ENCODE measurements at places on chromosomes 12 and 14. TPM values are rescaled to one million over a fixed set of nuclear protein-coding genes. Genes with fewer than 3 reads are reported as not detected.

Gene SERPINA3
- polyA plus RNA-seq, result 120 TPM

- no peak for DNase-seq
Observed at GRCh38 chr12:99027461-99027860, 382.4 kb downstream of the APAF1 start.

GRCh38 chr14:34257505-34257904 is 204.5 kb downstream of the SPTSSA start:
- DNase-seq, result no peak

- no peak for DNase-seq
Observed at GRCh38 chr12:5808981-5809380, 136.1 kb downstream of the ANO2 start.

DNA sequence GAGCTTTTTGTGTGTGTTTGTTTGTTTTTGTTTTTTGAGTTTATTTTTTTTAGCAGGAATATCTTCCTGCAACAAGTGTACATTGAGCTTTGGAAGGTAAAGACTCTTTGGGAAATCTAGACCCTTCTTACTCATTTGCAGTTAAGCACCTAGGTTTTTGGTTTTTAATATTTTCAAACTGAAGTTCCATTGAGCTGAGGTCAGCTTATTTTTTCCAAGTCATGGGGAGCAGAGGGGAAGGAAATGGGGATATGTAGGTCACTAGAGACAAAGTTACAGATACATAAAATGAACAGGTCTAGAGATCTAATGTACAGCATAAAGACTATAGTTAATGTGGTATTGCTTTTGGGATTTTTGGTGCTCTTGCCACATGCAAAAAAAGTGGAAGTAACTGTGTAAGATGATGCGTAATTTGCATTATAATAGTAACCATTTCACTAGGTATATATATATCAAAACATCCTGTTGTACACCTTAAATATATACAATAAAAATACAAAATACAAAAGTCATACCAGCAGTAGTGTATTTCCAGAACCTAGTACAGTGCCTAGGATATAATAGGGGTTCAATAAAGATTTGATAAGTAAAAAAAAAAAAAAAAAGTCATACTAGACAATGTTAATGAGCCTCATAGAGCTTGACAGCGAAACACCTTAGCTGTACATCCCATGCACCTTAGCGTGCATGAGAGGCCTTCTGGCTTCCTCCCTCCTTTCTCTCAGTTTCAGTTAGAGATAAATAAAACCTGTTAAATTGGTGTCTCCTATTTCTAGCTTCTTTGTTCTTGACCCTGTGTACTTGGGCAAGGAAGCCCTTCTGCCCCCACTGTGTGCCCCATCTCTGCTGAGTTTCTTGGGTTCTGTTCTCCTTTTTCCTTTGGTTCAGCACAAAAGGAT is 22.7 kb downstream of the CGRRF1 start:
- DNase-seq, result no peak

GRCh38 chr12:95259368-95259767 is 41.8 kb downstream of the VEZT start:
- no peak for DNase-seq

- DNase-seq, result no peak
Observed at GRCh38 chr12:14273913-14274311, 91.6 kb upstream of the ATF7IP start.

DNA sequence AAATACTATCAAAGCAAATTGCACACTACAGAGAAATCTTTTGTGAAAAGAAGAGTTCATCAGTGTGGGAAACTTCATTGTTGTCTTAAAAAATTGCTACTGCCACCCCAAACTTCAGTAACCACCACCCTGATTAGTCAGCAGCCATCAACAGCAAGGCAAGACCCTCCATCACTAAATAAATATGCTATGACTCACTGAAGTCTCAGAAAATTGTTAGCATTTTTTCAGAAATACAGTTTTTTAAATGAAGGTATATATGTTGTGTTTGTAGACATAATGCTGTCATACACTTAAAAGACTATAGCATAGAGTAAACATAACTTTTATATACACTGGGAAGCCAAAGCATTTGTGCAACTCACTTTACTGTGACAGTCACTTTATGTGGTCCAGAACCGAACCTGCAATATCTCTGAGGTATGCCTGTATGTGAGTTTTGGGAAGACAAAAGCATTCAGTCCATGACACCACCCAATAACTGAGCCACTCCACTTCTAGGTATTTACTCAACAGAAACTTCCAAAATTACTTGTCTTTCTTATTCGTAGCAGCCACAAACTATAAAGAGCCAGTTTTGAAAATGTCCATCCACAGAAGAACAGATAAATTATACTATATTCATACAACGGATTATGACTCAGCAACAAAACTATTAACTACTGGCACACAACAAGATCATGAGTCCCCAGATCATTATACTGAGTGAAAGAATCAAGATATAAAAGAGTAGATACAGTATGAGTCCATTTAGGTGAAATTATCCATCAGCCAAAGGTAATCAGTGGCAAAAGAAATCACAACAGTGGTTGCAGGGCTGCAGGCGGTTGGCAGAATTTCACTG is 649.6 kb downstream of the BCL11B start:
- no peak for DNase-seq
